IMR-90 (cell line): ENCODE measurements at places on chromosomes 11 and 22. TPM values are rescaled to one million over a fixed set of nuclear protein-coding genes. Genes with fewer than 3 reads are reported as not detected.

The MISFA gene
- total RNA-seq: 1.1 TPM in 1 of 2 replicates, not detected in the other

- peak overlapping the region; percentile 67; the same call in 1 of the 2 replicates for H3K27ac ChIP-seq
- H3K4me3 ChIP-seq: 0 out of 2 replicates have a peak overlapping the region, but pooled peaks have one; percentile 55
- no peaks in the 10 kb centered on the region for H3K36me3 ChIP-seq
- peak; percentile 25 for DNase-seq
- H3K4me1 ChIP-seq: no peaks in the 10 kb centered on the region
These were observed 1.5 kb downstream of the ZNF143 start for GRCh38 chr11:9462172-9462799.

DNA sequence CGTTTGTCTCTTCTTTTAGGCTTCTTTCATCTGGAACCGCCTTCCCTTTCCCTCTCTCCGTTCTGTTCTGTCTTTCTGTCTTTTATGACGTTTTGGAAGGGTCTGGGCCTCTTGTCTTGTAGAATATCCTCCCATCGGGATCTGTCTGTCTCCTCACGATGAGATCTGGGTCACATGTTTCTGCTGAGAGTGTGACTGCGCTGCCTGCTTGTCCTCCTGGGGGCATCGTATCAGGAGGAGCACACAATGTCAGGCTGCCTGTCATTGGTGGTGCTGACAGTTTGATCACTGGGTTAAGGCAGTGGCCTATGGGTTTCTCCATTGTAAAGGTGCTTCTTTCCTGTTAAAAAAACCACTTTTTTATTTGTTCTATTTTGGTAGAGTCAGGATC, 60.4 kb upstream of the PARVG start:
- no peaks in the 10 kb centered on the region for H3K4me1 ChIP-seq
- no peaks in the 10 kb centered on the region for H3K27me3 ChIP-seq
- no peak overlapping the region for H3K4me3 ChIP-seq

The DEFB131B gene
- total RNA-seq: not detected in 2 replicates

DNA sequence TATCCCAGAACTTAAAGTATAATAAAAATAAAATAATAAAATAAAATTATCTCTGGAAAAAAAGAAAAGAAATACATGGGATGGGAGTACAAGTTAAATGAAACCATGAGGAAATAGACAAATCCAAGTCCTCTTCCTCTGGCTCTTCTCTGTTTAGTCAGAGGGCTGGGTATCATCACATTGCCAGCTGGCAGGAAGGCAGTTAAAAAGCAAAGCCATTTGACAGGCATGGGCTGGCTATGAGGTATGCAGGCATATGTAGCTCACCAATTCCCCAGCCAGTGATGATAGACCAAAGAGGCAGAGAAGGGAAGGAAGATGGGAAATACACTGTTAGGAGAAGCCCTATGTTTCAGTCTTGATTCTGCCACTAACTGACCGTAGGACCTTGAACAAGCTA, 6.5 kb downstream of the LYVE1 start:
- DNase-seq: no peak
- H3K36me3 ChIP-seq: no peaks in the 10 kb centered on the region
- H3K4me1 ChIP-seq: no peaks in the 10 kb centered on the region
- no peak overlapping the region for H3K4me3 ChIP-seq

DNA sequence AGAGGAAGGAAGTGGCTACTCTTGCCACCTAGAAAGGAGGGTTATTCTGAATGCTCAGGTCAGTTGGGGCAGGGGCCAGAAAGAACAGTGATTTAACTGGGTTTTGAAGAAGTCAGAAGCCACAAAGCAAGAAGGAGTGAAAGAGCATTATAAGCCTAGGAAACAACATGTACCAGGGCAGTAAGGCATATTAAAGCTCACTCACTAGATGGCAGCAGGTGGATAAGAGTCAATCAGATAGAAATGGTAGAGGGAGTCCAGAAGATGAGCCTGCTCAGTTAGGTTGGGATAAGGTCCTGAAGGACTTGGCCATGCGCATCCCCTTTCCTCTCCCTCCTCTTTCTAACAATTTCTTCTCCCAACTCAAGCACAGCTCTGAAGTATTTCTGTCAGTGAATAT, 22.0 kb upstream of the PATE1 start:
- peaks cover 2% of the 10 kb centered on the region; the same call in 1 of the 2 replicates for H3K27me3 ChIP-seq
- no peak overlapping the region for H3K4me3 ChIP-seq
- H3K36me3 ChIP-seq: no peaks in the 10 kb centered on the region
- DNase-seq: peak; percentile 4

GRCh38 chr11:55658608-55659007, 3.4 kb upstream of the OR4C6 start:
- H3K4me1 ChIP-seq: no peaks in the 10 kb centered on the region
- H3K27me3 ChIP-seq: no peaks in the 10 kb centered on the region
- no peaks in the 10 kb centered on the region for H3K36me3 ChIP-seq
- H3K4me3 ChIP-seq: no peak overlapping the region

- H3K4me1 ChIP-seq: no peaks in the 10 kb centered on the region
- peaks cover 14% of the 10 kb centered on the region; the same call in 1 of the 2 replicates for H3K27me3 ChIP-seq
- H3K4me3 ChIP-seq: no peak overlapping the region
- H3K36me3 ChIP-seq: no peaks in the 10 kb centered on the region
- H3K27ac ChIP-seq: no peak overlapping the region
These were observed 195.0 kb upstream of the NECTIN1 start for GRCh38 chr11:119924017-119924416.
